ENCODE measurements at places on chromosomes 6 and 20.
A peak's percentile ranks its signal among the peaks of the same experiment; 100 is the strongest.

GRCh38 chr20:19940988-19941460, 76.1 kb upstream of the NAA20 start:
- DNase-seq: no peak

- DNase-seq: no peak
These were observed 54.9 kb downstream of the SESN1 start for GRCh38 chr6:109039795-109040194.

- no peak for DNase-seq
These were observed 202.8 kb downstream of the DLL1 start for GRCh38 chr6:170087941-170088581.

DNA sequence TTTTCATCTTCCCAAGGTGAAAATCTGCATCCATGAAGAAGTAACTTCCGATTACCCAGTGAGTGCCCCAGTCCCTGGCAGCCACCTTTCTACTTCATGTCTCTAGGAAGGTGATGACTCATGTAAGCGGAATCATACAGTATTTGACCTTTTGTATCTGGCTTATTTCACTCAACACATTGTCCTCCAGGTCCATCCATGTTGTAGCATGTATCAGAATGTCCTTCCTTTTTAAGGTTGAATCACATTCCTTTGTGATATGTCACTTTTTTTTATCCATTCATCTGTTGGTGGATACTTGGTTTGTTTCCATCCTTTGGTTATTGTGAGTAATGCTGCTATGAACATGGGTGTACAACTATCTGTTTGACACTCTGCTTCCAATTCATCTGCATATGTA, 176.3 kb upstream of the CDYL start:
- DNase-seq: peak; percentile 89

- DNase-seq: no peak
These were observed 72.0 kb downstream of the CHMP4B start for GRCh38 chr20:33883164-33883563.

- DNase-seq: peak; percentile 90
These were observed 38.5 kb upstream of the AHI1 start for GRCh38 chr6:135535989-135536414.

Data from HS-5 (cell line).